ENCODE measurements at places on chromosomes 7 and 10.

GRCh38 chr10:26860102-26860442 is 686 bp downstream of the ABI1 start:
- peak; percentile 48 for DNase-seq

DNA sequence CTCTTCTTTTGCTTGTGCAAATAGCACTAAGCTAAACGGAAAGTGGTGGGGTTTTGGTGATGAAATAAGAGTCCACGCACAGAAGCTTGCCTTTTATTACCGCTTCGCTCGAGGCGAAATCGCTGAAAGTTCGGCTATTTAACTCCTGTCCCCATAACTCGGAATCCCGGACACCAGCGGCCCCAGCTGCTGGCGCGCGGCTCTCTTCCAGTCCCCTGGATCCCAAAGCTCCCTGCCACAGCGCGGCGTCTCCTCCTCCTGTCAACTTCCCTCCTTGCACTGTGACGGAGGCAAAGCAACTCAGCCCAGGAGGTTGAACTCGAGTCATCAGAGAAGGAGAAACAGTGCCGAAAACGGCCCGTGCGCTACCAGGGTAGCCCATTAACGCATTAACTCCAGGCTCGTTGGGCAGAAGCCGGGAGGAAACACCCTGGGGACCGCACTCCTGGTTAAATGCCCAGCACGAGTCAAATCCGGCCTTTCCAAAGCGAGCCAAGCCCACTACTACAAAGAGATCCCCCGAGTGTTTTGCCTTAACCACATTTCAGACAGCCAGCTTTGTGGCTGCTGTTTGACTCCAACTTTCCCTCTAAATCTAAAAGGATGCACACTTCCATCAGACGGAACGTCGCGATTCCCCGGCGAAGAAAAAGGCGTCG is 1.3 kb downstream of the SEMA3D start:
- peak; percentile 65 for DNase-seq

DNA sequence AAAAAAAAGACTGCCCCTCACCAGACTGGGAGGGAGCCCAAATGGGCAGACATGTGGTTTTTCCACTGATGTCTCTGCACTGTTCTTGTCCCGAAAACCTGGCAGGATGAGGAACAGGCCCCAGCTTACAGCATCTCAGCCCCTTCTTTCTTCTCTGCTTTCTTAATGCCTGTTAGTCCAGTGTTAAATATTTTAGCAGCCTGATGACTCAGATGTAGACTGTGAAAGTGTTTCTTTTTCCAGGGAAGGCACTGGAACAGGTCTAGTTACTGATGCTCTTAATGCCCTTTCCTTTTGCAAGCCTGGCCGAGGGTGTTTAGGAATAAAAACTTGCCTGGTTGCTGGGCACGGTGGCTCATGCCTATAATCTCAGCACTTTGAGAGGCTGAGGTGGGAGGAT is 107.7 kb downstream of the TACC2 start:
- no peak for DNase-seq

- no peak for DNase-seq
Observed at GRCh38 chr7:121436688-121437087, 40.6 kb upstream of the FAM3C start.

DNA sequence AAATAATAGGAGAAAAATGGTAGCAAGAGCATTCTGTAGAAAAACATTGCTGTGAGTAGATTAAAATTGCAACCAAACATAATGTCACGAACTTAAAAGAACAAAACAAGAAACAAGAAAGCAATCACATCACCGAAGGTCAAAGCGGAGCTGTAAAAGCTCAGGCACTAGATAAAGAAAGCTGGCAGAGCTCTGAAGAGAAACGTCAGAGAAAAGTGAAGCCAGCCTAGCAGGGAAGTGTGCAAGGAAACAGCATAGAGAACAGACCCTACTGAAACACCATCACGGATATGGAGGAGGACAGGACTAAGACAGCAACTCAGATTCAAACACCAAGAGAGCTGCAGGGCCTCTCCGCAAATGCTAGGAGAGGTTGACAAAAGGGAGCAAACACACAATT is 22.5 kb upstream of the DDC start:
- no peak for DNase-seq

- no peak for DNase-seq
Observed at GRCh38 chr10:68271196-68271882, 39.4 kb upstream of the ATOH7 start.

GRCh38 chr7:54637712-54638396 is 95.7 kb downstream of the VSTM2A start:
- no peak for DNase-seq

GRCh38 chr7:91520645-91521044 is 256.4 kb downstream of the FZD1 start:
- no peak for DNase-seq

- DNase-seq, result peak; percentile 99
Observed at GRCh38 chr7:66356277-66356721, 151.2 kb downstream of the TPST1 start.

DNA sequence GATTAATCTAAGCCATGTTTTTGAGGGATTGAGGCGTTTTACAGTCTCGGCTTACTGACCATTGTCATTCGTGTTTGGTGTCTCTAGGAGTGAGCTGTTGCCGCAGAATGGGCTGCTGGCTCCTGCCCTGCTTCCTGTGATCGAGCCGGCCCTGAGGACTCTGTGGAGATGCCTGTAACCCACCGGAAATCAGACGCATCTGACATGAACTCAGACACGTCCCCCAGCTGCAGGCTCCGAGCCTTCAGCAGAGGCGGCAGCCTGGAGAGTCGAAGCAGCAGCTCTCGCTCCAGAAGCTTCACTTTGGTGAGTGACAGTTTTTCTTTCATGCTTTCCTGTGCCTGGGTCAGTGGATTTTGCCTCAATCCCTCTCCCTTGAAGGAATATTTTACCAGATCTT is 28.8 kb downstream of the PROSER2 start:
- DNase-seq, result no peak

DNA sequence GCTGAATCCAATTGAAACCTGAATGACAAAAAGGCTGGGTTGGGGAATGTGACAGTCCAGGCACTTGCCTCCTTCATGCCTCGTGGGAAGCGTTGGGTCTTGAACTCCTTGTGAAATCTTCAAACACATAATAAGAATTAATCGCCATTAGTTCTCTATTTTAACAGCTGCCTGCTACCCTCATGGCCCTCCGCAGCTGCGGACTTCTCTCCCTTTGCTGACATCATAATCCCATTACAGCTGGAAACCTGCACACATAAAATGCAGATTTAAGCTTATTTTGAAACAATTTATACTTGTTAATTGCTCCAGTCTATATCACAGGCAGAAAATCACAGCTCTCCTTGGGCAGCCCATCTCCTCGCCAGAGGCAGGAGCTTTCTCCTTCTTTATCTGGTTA is 403.0 kb upstream of the MKI67 start:
- DNase-seq, result no peak

DNA sequence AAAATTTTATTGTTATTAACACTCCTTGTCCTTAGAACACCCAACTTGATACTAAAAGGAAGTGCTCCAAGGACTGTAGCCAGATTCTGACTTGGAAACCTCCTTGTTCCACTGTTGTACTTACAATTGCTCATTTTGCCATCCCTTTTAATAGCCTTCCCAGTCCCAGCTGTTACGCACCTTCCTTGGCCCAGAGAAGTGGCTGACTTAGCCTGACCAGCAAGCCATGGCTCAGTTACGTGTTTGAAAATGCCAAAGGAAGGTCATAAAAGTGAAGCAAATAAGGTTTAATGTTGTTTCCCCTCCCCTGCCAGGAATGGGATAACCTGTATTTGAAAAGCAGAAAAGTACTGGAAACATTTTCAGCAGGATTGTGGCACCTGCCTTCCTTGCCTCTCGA is 3.7 kb upstream of the ANKRD1 start:
- no peak for DNase-seq

DNA sequence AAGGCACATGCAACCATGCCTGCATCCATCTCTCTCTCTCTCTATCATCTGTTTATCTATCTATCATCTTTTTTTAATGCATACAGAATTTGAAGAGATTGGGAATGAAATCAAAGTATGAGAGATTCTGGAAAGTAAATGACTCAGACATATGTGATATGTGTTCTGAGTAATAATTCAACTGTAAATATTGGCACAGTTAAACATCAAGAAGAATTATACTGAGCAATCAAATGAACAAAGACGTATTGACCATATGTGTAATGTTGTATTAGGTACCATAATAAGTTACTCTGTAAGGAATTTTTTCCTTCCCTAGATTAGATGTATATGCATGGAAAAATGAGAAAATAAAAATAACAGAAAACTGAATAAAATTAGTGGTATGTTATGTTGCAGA is 108.3 kb downstream of the SUGCT start:
- DNase-seq, result no peak

GRCh38 chr10:12950583-12951128 is 50.9 kb downstream of the CCDC3 start:
- no peak for DNase-seq

GRCh38 chr7:77897004-77897547 is 98.5 kb downstream of the PHTF2 start:
- no peak for DNase-seq

DNA sequence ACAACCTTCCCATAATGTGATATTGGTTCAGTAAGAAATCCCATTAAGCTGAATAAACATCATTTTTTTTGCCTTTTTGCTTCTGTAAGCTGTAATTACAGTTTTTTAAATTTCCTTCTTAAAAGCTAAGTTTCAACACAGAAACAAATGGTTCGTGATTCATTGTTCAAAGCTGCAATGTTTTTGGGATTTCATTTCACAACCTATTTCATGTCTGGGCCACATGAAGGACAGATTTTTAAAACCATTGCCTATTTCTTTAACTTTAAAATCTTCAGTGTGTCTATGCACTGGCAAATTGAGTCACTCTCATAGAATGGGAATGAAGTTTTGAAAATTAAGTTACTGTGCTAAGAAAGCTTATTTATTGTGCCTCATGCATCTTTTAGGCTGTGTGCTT is 66.9 kb downstream of the TFPI2 start:
- DNase-seq, result no peak

Measured in SK-MEL-5 (cell line).